ENCODE measurements at places on chromosomes 3 and 15.

DNA sequence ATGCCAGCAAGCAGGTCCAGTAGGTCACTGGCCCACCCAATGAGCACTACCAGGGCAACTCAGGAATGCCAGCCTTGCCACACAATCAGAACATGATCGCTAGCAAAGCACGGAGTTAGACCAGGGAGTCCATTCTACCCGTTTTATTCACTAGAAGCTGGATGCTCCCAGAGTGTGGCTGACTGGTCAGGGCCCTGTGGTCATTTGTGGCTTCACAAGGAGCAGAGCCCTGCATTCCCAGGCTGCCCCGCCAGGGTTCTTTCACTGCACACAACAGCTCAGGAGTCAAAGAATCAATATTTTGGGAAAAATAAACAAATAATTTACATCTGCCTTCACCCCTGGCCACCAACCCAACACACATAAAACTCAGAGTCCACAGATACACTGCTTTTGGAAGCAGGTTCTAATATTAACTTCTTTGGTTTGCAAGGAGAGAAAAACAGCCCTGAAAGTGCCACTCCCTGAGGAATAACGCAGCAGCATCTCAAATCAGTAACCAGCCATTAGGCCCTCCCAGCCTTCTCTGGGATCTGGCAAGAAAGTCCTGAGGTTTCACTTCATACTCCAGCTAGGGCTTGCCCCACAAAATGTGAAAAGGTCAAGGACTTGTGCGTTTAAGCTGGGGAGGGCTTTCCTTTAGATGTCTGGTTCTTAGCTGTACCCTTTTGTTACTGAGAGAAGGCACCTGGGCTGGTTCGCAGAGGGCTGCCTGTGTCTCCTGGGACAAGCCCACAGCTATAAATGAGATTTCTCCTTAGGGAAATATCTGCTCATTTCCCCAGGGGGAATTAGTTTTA, 16.0 kb downstream of the SIAH2 start:
- DNase-seq: no peak

GRCh38 chr15:39798382-39798781, 15.7 kb upstream of the FSIP1 start:
- no peak for DNase-seq

DNA sequence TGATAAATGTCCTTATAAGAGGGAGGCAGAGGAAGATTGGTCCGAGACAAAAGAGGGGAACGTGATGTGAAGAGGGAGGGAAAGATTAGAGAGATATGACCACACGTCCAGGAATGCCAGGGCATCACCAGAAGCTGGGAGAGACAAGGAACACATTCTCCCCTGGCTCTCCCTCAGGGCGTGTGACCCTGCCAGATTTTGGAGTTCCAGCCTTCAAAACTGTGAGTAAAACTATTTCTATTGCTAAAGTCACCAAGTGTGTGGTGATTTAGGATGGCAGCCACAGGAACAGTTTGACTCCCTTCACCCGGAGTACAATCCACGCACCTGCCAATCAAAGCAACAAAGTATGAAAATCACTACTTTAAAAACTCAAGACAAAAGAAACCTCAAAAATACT, 32.1 kb upstream of the TJP1 start:
- no peak for DNase-seq

DNA sequence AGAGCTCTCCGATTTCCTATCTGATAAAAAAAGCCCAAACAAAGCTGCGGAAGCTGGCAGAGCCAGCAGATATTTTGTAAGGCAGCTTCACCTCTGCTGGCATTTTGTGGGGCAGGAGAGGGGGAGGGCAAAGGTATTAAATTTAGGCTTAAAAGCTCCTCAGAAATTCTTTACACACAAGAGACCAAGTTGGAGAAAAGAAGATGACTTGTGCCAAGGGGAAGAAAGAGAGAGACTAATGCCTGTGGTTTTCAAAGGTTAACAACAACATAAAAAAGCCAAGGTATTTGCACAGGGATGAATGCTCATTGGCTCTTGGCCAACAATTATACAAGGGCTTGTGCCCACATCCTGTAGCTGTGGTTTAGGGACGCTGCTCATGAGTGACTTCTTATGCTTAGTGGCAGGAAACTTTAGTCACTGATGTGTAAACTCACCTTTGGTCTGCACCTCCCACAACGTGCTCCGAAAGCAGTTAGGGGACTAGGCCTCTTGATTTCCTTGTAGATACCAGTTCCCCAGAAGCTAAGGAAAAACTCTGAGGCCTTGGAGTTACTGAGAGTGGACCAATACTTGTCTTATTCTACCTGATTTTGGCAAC, 152.9 kb downstream of the TPRG1 start:
- peak; percentile 27 for DNase-seq

- no peak for DNase-seq
These were observed 112.1 kb downstream of the SLCO3A1 start for GRCh38 chr15:91965501-91966193.

DNA sequence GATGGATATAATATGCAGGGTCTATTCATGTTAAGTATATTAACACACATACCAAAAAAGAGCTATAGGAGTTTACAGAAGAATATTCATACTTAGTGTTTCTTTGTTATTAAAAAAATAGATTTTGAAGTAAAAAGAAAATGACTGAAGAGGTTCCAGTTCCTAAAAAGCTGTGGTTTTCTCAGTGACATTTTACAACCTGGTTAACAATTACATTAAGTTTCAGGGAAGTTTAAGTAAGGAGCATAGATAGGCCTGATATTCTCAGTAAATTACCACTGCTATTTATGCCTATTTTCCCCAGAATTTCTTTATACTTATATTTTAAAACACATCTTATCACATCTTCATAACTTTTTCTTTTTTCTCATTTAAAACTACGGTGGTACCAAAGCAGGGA, 43.6 kb upstream of the SPTSSB start:
- DNase-seq: no peak
